Activated CD8-positive, alpha-beta memory T cell treated with anti-CD3 and anti-CD28 coated beads, Interleukin-2, amount 50 U/mL, for 4 hours (primary cell): ENCODE measurements at places on chromosomes 6 and 20.

DNA sequence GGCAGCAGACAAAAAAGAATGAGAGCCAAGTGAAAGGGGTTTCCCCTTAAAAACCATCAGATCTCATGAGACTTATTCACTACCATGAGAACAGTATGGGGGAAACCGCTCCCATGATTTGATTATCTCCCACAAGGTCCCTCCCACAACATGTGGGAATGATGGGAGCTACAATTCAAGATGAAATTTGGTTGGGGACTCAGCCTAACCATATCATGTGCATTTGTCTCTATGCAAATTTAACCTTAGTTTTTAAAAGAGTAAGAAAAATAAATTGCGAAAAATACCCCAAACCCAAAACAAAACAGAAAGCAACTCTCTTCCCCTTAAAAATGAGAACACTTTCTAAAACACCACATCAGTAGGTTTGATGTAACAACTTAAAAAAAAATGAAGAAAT is 22.6 kb upstream of the GPR6 start:
- no peak for DNase-seq

DNA sequence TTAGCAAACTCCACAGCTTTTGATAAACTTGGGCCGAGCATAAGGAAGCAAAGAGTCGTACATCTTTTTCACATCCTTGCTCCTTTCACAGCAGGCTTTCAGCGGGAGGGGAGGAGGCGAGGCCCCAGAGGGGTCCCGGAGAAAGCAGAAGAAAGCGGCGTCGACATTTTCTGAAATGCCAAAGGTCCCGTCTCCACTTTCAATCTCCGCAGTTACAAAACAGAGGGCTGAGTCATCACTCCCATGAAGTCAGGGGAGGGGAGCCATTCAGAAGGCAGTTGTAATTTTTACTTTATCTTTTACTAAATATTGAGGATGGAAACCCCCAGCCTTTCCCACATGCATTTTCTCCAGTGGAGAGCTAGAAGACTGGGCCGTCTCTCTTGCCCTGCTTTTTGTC is 174.2 kb upstream of the THBS2 start:
- DNase-seq = no peak

GRCh38 chr20:57902473-57902872 is 192.7 kb upstream of the PMEPA1 start:
- no peak for DNase-seq

- DNase-seq = no peak
Measured at GRCh38 chr6:72936766-72937559, 288.3 kb downstream of the KHDC1L start.

DNA sequence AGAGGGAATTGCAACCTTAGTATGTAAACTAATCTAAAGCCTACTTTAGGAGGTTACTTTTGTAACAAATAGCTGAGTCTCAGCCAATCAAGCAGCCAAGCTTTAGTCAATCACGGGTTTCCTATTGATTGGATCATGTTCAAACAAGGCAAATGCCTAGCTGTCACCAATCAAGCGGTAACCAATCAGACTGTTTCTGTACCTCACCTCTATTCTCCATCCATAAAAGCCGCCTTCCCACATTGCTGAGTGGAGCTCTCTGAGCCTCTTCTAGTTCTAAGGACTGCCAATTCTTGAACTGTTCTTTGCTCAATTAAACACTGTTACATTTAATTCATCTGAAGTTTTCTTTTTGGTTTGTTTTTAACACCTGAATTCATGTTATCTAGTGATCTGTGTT is 148.4 kb upstream of the BMP5 start:
- DNase-seq = no peak

- DNase-seq = no peak
Measured at GRCh38 chr6:129732034-129732433, 22.1 kb upstream of the ARHGAP18 start.

DNA sequence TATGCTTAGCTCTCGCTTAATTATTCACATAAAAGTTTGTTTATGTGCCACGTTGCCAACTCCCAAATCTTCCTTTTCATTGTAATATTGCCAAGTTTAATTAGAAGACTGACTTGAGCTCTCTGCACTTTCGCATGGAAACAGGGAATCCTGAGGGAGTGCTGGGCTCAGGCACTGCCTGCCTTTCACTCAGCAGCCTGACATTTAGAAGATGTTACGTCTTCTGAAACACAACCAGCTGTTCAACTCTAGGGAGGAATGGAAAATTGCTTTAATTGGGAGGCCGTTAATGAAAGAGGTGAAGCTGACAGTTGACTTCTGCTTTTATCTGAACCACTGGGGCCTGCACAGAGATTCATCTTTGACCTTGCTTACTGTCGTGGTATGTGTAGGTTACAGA is 77.4 kb upstream of the MTHFD1L start:
- DNase-seq = no peak
